ENCODE measurements at places on chromosomes 11 and 22. TPM values are rescaled to one million over a fixed set of nuclear protein-coding genes. Genes with fewer than 3 reads are reported as not detected.

GRCh38 chr11:26805001-26805400 lies 83.1 kb upstream of the SLC5A12 start:
- DNase-seq: no peak

LARGE2 gene
- 0.32 TPM for total RNA-seq

- DNase-seq: no peak
Measured at GRCh38 chr22:45552017-45552411, 49.3 kb downstream of the FBLN1 start.

HEPHL1 gene
- total RNA-seq: not detected

- no peak for DNase-seq
Measured at GRCh38 chr11:33296695-33297094, 39.5 kb downstream of the HIPK3 start.
